ENCODE measurements at places on chromosomes 5 and 9.

DNA sequence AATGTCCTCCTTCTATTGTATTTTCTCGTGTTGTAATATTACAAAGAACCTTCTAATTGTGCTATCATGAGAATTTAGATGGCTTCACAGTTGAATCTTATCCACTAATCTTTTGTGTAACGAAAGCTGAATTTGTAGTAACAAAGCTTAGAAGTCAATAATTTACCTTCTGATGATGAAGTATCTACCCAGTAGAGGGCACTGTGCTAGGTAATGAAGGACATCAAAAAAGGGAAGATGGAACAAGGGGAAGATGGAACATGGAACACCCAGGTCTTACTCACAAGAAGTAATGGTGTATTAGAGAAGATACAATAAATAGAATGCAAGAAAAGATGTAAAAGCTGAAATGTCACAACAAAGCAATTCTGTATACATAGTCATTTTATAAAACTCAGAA lies 131.0 kb upstream of the CCNG1 start:
- DNase-seq, result no peak

DNA sequence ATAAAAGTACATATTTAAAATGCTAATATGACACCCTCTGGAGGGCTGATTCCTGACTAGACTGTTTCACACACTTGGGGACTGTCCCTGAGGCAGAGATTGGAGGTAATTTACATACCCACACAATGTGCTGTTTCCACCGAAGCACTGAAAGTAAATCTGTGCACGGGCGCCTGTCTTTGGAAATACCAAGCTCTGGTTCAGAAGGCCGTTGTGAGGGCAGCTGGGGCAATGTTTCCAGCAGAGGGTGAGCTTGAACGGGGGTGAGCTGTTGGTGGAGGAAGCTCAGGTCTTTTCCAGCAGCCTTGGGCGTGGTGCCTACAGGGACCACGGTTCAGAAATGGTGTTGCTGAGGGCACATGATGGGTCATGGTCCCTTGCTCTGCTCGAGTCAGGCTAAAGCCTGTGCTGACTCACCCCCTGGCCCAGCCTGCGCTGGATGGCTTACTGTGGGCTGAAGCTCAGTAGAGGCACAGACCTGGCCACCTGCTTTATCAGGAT lies 25.8 kb upstream of the HMCN2 start:
- DNase-seq, result no peak

DNA sequence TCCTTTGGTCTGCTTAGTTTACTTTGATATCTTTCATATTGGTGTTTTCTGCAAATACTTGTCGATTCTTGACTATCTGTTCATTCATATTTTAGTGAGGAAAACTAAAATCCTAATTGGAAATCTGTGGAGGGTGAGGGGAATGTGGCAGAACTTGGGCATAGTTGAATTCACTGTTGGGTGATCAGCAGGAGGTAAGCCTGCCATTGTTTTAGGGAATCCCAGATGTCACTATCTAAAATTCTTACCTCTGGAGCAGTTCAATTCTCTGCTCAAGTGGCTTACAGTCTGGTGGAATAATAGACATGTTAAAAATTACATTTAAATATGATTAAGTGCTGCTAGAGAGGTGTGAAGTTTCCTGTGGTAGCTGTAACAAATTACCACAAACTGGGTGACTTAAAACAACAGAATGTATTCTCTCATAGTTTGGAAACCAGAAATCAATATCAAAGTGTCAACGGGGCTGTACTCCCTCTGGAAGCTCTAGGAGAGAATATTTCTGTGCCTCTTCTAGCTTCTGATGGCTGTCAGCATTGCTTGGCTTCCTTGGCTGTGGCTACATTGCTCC lies 90.3 kb upstream of the GCNT4 start:
- DNase-seq, result no peak

DNA sequence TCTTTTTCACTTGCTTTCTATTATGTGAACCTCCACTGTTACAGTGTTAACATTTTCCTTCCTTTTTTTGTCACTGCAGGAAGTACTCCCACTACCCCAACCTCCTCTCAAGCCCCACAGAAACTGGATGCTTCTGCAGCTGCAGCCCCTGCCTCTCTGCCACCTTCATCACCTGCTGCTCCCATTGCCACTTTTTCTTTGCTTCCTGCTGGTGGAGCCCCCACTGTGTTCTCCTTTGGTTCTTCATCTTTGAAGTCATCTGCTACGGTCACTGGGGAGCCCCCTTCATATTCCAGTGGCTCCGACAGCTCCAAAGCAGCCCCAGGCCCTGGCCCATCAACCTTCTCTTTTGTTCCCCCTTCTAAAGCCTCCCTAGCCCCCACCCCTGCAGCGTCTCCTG lies 18.8 kb downstream of the NUP214 start:
- DNase-seq, result no peak

DNA sequence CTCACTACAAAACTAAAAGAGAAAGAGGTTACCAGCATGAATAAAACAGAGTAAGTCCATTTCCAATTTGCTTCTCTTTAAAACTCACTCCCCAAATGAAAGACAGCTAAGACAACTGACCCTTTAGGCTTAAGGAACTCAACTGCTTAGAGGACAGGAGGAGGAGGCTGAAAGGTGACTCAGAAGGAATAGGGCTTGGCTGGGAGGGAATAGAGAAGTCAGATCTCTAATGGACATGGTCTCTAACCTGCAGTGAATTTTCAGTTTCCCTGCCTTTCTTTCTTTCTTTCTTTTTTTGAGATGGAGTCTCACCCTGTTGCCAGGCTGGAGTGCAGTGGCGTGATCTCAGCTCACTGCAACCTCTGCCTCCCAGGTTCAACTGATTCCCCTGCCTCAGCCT lies 261.8 kb upstream of the CLINT1 start:
- no peak for DNase-seq

GRCh38 chr5:21397693-21398092 lies 1409.7 kb upstream of the CDH18 start:
- no peak for DNase-seq

DNA sequence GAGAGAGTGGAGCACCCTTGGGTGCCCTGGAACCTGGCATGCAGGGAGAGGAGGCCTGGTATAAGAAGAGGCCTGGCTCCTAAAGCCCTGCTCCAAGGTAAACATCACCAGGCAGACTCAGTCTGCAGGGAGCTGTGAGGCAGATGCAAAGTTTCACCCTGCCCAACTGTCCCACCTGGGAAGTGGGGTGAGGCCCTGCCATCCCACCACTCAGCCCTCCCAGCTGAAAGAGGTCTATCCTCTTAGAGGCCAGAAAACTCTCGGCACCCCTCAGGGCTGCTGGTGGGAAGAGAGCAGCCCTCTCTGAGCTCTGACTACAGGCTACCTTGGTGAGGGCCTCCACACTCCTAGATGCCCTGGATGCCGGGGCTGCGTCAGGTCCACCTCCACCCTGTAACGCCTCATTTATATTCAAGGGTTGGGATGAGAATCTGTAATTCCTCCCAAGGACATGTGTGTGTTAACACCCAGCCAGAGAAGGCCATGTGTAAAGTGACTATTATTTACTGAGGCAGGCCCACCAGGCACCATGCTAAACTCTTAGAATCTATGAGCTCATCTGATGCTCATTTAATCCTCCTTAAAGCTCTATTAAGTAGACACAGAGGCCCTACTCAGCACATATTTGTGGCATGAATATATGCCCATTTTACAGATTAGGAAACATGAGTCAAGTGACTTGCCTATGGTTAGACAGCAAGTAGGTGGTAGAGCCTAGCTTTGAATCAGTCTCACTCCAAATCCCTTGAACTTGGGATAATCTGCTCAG lies 205.9 kb downstream of the FSTL4 start:
- no peak for DNase-seq

DNA sequence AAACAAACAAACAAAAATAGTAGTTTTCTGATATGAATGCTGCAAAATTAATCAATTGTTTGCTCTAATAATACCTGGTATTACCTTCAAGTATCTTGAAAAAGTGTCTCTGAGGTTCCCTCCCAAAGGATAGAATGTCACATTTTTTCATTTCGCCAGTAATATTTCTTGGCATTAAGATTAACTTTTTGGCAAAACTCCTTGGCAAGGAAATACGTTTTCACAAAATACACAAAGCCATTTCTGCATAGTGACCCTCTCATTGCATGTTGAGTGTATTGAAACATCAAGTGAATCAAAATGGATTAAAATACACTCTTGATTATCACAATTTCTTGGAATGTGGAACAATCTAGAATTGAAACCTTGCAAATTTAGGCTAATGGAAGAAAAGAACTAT lies 230.5 kb downstream of the ATPSCKMT start:
- no peak for DNase-seq

DNA sequence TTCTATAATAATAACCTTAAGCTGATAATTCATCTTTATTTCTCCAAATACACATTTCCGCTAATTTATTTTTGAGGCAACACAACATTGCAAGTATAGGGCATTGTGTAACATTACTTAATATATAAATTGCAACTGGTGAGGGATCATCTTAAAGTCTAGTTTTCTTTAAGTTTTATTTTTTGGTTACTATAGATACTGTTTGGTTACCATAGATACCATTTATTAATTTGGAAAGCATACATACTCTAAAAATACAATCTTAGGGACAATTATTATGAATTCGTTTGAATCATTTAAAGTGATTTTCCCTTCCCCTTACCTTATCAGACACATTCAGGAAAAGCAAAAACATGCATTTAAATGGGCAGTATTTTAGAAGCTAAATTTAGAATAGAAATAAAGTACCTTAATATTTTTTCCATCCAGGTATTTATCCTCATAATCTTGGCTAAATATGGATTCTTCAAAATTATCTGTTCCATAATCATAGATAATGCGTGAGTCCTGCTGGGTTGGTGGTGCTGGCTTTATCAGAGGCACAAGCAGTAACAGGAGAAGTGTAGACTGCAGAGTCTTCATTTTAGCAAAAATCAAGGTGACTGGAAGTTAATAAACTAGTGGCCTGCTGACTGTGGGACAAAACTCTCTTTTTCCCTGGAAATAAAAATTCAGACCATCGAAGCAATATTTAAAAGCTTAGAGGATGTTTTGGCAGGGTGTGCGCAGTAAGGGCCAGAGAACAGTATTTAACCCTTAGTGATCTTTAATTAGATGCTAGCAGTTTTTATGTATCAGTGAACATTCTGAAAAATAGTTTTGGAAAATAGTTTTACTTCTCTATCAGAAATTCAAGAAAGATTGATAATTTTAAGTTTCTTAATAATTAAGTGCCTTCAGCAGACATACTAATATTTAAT lies 1.3 kb downstream of the OGN start:
- no peak for DNase-seq

DNA sequence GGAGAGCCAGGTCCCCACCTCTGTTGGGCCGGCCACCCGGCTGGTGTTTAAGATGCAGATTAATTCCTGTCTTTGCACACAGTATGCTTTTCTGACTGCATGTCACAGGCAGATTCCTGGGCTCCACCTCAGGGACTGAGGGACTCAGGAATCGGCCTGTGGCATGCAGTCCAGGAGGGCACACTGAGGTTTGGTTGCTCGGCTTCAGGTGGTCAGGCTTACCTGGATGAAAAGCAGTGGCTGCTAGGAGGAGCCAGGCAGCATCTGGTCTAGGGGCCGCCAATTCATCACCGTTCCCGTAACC lies 1.1 kb downstream of the WDR5 start:
- no peak for DNase-seq

GRCh38 chr5:132782101-132782500 lies 5.1 kb upstream of the SEPTIN8 start:
- DNase-seq, result no peak

DNA sequence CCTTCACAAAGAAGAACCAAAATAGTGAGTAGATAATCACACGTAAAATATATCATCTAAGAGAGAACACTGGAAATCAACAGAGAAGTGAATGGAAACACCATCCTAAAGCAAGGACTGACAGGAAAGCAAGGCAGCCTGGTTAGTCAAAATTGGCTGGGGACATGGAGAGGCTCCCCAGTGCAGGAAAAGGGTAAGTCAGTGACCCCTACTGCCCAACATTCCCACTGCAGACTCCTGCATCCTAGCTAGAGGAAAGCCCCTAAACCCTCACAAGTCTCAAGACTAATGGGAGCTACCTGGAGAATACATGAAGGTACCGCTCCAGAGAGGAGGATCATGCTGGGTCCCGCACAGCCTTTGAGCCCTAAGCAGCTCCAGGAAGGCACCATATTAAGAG lies 60.1 kb downstream of the ZDHHC21 start:
- no peak for DNase-seq
